ENCODE measurements at places on chromosomes 1 and 21.

DNA sequence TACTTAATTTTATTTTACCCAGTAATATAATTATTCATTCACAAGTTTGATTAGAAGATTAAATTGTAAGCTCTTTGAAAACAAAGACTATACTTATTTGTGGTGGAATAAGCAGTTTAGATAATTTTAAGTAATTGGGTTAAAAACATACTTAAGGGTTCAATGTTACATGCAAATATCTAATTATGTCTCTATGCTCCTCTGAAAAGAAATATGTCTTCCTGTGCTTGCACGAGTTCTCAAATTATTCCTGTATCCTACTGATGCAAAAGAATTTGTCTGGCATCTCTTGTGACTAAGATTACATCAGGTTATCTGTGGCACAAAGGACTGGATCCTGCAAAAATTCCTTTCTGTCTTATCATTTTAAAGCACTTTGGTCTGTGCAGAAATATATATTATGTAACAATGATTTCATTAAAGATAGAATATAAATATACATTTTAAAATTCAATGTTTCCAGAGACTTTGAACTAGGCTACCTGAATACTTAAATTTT lies 416.7 kb downstream of the COL11A1 start:
- DNase-seq, result no peak

GRCh38 chr1:171981303-171981702 lies 140.0 kb downstream of the DNM3 start:
- no peak for DNase-seq

DNA sequence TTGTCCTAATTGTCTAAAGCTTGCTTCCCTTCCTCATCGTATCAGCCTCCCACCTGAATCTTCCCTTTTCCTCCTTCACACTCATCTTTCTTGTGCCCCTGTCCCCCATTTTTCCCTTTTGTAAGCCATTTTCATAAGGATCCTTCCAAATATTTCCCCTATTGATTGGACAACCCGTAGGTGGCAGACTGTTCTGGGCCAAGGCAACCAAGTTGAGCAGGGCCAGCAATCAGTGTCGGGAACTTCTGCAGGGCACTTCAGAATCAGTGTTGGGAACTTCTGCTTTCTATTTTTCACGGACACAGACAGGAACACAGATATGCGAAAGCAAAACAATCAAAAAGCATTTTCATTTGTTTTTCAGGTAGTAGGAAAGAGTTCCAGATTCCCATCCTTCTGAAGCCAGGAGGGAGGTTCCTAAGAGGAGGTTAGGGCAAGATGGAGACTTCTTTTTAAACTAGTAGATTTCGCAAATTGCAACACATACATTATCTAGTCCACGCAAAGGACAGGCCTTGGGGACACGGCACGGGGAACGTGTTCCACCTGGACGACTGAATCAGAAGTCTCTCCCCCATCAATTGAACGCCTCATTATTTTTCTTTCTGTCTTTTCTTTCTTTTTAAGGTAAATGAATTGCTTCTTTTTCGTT lies 691 bp upstream of the MPZL1 start:
- DNase-seq, result no peak

- DNase-seq, result peak; percentile 70
These were observed 2.3 kb upstream of the RUNX1 start for GRCh38 chr21:35051287-35051818.

- DNase-seq, result no peak
These were observed 21.5 kb upstream of the FAM43B start for GRCh38 chr1:20530901-20531300.

- no peak for DNase-seq
These were observed 35.3 kb downstream of the DTL start for GRCh38 chr1:212070720-212071302.
